Naive thymus-derived CD4-positive, alpha-beta T cell (primary cell): ENCODE measurements at places on chromosomes 12 and 14.

GRCh38 chr12:237026-237815, 23.3 kb upstream of the SLC6A12 start:
- DNase-seq, result no peak

- peak; percentile 52 for DNase-seq
Measured at GRCh38 chr12:122099856-122100255, 21.3 kb downstream of the MLXIP start.

DNA sequence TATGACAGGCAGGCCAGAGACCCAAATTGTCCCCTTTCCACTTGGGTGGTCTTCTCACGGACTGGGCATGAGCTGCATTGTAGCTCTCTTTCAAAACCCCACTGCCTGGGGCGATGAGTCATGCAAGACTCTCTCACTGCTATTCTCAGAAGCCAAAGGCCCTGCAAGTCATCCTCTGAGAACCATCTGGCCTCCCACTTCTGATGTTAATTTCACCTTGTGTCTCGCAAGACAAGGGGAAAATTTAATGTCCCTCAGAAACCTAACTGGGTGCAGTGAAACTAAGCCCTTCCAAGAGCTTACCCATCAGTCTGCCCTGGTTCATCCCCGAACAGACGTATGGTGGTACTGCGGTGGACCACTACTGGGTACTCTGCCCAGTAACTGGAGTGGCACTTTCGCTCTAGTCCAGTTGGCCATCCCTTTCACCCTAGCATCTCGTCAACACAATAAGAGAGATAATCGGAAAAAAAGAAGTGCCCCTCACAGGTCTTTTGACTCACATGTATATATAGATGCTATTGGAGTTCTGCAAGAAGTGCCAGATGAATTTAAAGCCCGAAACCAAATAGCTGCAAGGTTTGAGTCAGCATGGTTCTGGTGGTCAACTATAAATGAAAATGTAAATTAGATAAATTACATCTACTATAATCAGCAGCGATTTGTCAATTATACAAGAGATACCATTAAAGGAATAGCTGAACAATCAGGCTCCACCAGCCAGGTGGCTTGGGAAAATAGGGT, 31.3 kb upstream of the LALBA start:
- no peak for DNase-seq

DNA sequence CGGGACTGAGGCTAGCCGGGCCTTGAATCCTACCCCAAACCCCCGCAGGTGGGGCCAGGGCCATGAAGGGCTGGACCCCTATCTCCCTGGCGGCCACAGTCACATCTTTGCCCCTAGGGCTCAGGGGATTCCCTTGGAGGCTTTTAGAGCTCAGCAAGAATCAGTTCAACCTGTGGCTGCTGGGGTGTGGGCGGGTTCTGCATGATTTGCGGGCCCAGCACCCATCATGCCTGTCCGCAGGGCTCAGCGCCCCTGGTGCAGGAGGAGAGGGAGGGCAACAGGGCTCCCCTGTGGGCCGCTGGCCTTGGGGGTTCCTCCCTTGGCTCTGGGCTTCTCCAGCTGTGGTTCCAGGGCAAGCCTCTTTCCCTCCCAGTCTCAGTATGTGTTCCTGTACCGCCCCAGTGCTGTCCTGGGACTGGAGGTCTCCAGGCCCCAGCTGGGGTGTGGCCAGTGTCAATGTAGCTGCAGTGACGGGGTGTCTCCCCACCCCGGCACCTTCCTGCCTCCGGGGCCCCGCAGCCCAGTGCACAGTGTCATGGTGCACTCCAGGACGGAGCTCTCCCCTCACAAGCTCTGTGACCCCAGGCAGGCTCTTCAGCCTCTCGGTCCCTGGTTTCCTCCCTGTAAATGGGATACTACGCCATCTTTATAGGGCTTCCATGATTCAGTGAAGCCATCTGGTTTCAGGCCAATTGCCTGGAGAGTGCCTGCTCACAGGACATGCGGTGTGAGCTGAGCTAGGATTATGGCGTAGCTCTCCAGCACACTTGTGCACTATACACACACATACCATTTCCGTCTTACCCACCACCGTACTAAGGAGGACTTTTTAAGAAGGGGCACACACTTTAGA, 9.9 kb upstream of the LBHD2 start:
- DNase-seq, result no peak

- no peak for DNase-seq
Measured at GRCh38 chr14:23694085-23694948, 58.2 kb downstream of the DHRS2 start.

DNA sequence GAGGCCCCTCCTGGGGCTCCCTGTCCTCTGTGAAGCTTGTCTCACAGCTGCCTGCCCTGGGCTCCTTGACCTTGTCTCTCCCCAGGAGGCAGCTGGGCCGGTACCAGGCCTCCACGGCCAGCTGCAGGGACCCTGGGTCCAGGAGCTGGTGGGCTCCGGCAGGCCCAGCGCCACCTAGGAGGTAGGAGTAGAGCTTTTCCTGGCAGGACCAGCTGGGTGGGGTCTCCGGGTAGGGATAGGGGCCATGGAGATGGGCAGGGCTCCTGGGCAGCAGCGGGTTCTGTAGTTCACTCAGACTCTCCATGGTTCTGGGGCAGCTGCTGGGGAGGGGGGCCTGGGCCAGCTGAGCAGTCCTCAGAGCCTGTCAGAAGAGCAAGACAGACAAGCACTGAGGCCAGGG, 16.6 kb downstream of the SYNDIG1L start:
- no peak for DNase-seq

GRCh38 chr14:22646570-22647254, 2.6 kb upstream of the OR6J1 start:
- DNase-seq, result no peak

GRCh38 chr12:29640589-29641345, 143.0 kb downstream of the TMTC1 start:
- DNase-seq, result no peak

DNA sequence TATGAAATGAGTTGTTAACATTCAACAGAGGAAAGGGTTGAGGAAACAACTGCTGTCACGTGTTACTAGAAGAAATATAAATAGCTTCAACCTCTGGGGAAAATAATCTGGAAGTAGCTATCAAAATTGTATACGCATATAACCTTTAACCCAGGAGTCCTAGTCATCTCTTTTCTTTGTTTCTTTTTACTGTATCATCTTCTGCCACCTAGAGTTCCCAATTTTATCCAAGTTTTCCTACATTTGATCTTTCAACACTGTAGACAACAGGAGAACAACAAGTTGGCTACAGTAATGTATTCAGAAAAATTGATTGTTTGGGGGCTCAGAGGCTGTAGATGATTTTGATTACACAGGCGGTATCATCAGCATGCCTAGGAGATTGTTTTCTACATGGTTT, 453.7 kb downstream of the FSCB start:
- DNase-seq, result no peak

DNA sequence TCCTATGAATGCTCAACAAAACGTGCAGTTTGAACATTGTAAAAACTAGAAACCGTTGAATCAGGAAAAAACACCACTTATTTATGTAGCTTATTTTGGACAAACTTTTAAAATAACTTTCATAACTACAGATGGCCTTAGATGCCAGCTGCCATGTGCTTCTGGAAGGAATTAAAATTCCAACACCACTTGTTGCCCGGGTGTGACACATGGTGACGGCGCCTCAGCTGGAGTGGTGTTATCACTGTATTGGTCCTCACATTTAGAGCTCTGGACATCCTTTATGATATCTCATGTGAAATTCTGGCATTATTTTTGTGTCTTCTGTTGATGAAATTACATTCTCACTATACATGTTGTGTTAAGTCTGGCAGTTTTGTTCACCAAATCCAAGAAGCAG, 211.0 kb downstream of the IPO8 start:
- no peak for DNase-seq

DNA sequence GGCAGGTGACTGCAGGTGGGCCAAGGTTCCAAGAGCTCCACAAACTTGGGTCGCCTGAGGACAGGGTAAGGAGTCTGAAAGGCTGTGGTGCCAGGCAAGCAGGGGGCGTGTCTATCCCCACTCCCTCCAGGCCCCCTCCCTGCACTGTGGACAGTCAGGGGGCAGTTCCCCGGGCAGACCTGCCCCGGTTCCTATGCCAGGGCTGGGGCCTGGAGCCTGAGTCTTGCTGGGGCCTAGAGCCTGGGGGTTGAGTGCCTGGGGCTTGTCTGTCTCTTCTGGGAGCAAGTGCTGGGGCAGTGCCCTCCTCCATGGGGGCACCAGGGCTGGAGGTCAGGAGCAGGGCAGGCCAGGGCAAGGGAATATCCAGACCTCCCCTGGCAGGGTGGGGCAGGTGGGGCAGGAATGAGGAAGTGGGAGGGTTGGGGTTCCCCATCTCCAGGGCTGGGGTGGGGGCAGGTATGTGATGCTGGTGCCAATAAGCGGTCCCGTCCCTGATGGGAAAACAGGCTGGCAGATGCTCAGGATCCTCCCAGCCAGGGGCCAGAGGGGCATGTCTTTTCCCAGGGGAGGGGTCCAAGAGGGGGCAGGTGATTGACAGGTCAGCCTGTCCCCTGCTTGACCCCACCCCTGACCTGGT, 11.9 kb upstream of the TNFAIP2 start:
- no peak for DNase-seq

DNA sequence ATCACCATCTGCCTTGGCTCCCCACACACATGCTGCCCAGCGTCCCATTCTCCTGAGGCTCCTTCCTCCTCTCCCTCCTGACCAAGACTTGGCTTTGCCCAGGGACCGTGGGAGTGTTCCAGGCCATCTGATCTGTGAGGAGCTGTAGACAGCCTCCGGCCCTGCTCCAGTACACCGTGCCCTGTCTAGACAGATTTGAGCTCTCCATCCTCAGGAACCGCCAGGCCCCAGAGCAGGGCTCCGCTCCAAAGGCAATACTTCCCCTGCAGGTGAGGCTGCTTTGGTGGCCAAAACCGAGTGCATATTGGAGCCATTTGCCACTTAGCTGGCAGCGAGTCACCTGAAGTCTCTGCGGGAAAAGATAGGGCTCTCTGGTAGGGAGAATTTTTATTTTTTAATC, 147.4 kb downstream of the ANO2 start:
- DNase-seq, result no peak

DNA sequence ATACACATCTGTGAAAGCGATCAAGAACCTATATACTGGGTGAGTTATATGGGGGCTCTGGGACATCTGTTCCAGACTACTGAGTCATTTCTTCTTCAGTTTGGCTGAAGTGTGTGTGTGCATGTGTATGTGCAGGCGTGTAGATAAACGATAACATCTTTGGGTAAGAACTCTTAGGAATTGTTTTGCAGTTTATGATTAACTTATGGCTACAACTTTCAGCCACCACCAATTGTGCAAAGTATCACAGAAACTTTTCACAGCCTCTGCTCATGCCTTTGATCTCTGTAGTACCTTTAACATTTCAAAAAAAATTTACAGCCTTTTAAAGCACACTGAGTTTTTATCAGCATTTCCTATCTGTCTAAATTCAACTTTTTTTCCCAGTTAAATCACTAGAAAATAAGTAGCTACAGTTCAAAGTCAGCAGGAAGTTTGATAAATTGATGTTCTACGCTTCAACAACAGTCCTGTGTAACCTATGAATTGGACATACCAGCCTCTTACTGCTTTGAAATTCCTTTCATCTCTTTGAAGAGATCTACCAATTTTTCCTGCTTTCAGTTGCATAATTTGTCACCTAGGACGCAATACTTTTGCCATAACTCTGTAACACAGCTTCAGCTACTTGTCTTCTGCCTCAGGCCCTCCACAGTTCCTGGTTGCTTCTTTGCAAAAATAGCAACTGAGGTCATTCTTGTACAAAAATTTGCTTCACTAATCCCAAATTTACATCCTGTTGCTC, 43.0 kb downstream of the PPM1H start:
- no peak for DNase-seq

GRCh38 chr14:95140060-95140858, 17.1 kb downstream of the DICER1 start:
- no peak for DNase-seq

- no peak for DNase-seq
Measured at GRCh38 chr12:105278043-105278697, 42.2 kb upstream of the APPL2 start.

GRCh38 chr14:73173092-73173735, 36.9 kb downstream of the PSEN1 start:
- peak; percentile 4 for DNase-seq

GRCh38 chr14:49945448-49946319, 52.8 kb downstream of the ARF6 start:
- DNase-seq, result peak; percentile 34

- peak; percentile 63 for DNase-seq
Measured at GRCh38 chr14:20530771-20531571, 25.6 kb downstream of the RNASE10 start.

GRCh38 chr14:50417853-50418252, 21.2 kb upstream of the CDKL1 start:
- no peak for DNase-seq

DNA sequence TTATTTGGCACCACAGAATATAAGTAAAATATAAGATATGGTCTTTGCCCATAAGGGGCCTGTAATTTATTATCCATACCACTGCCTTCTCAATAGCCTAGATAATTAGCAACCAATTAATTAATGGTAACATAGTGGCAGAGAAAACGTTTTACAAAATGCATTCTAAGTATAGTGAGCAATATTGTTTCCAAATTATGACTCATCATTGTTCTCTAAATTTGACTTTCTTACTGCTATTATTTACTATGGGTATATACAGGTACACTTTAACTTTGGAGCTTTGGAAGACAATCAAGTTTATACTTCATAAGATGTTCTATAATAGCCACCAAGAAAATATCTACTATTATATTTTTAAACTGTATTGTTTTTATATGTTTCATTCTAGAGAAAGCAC, 26.7 kb downstream of the DCP1B start:
- DNase-seq, result no peak

DNA sequence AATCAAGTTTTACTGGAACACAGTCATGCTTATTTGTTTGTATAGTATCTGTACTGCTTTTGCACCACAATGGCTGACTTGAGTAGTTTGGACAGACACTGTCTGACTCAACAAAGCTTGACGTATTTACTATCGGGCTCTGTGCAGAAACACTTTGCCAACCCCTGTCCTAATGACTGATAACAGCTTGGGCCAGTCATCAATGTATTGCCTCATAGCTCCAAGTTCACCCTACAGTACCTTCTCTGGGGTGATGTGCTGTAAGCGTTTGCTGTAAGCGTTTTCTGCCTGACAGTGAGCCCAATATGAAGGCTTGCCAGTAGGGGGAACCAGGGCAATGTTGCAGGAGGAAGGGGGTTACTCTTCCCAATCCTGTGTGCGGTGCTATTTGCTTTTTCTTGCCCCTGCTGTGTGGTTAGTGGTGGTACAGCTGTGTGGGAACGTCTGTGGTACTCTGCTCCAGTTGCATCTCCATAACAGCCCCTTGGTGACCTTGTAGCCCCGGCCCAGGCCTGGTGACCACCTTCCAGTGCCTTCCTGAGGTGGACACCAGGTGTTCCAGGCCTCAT, 5.4 kb upstream of the CCDC177 start:
- DNase-seq, result no peak

DNA sequence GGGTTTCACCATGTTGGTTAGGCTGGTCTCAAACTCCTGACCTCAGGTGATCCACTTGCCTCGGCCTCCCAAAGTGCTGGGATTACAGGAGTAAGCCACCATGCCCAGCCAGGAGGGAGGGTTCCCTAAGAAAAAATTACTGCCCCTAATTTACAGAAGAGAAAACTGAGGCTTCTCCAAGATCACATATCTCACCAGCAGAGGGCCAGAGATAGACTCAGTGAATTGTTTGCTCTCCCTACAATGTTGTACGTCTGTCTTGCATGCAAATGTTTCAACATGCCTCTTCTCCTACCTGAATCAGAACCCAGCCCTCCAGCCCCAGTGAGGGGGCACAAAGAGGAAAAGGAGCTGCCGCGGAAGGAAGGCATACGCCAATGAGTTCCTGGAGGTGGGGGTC, 48.3 kb upstream of the TMEM263 start:
- DNase-seq, result no peak

GRCh38 chr14:101188571-101188915, 285.0 kb upstream of the RTL1 start:
- DNase-seq, result no peak

GRCh38 chr14:22159957-22160356, 429.1 kb downstream of the DAD1 start:
- no peak for DNase-seq
